ENCODE measurements at places on chromosomes 12 and 14. TPM values are rescaled to one million over a fixed set of nuclear protein-coding genes. Genes with fewer than 3 reads are reported as not detected.

Gene TSPAN19
- not detected for total RNA-seq

Gene RACGAP1
- total RNA-seq, result 10.5 TPM

Gene MYO1H
- total RNA-seq, result not detected

Gene ARL1
- total RNA-seq, result 121 TPM

Gene VIPAS39
- total RNA-seq, result 15.7 TPM

Gene SLC6A13
- not detected for total RNA-seq

Gene GPR84
- 2.5 TPM for total RNA-seq

Gene BEST3
- not detected for total RNA-seq

Gene OR4E2
- total RNA-seq, result not detected

Gene RPS29
- 1,062 TPM for total RNA-seq

Gene FGD6
- 11.4 TPM for total RNA-seq

Gene EFCAB11
- total RNA-seq, result 4.8 TPM

Gene NKX2-1
- not detected for total RNA-seq

Gene GYS2
- not detected for total RNA-seq

All from posterior vena cava (tissue), 2 donors.